Activated T-helper 1 cell treated with Interleukin-2 at 50 U/mL for 16 hours (primary cell): ENCODE measurements at places on chromosomes 11 and 22.

- DNase-seq = no peak
Measured at GRCh38 chr11:128246810-128247594, 340.4 kb downstream of the ETS1 start.

GRCh38 chr11:66688561-66689534 is 11.2 kb upstream of the RBM4B start:
- no peak for DNase-seq

- no peak for DNase-seq
Measured at GRCh38 chr22:39177456-39177775, 24.9 kb upstream of the CBX7 start.

GRCh38 chr11:76495019-76495418 is 50.2 kb downstream of the EMSY start:
- DNase-seq = no peak

DNA sequence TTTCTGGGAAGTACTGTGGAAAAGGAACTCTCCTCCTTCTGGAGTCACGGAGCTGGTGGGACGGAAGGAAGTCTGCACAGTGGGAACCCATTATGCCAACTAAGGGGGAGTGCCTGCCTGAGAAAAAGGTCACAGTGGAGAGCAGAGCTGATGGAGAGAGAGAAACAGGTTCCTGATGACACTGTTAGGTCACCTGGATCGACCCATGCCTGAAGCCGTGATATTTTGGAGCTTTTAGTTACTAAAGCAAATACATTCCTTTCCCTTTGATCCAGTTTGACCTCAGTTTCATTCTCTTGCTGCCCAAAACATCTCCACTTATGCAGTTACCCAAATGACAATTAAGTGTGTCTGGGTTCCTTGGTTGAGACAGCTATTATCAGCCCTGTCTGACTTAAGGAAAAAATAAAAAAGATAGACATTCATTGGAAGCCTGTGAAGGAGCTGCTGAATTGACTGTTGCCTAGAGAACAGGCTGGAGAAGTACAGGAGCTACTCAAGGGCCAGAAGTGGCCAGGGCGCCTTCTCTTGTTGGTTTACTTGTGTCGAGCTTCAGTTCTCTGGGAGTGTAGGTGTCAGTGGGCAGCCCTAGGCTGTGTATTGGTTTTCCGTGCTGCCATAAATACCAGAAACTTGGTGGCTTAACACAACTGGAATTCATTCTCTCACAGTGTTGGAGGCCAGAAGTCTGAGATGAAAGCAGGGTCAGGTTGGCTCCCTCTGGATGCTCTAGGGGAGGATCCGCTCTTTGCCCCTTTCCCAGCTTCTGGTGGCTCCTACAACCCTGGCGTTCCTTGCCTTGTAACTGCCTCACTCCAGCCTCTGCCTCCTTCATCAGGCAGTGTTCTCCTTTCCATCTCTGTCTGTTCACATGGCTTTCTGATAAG is 13.6 kb downstream of the MRGPRD start:
- no peak for DNase-seq

- no peak for DNase-seq
Measured at GRCh38 chr22:23053912-23054530, 16.3 kb upstream of the GNAZ start.

DNA sequence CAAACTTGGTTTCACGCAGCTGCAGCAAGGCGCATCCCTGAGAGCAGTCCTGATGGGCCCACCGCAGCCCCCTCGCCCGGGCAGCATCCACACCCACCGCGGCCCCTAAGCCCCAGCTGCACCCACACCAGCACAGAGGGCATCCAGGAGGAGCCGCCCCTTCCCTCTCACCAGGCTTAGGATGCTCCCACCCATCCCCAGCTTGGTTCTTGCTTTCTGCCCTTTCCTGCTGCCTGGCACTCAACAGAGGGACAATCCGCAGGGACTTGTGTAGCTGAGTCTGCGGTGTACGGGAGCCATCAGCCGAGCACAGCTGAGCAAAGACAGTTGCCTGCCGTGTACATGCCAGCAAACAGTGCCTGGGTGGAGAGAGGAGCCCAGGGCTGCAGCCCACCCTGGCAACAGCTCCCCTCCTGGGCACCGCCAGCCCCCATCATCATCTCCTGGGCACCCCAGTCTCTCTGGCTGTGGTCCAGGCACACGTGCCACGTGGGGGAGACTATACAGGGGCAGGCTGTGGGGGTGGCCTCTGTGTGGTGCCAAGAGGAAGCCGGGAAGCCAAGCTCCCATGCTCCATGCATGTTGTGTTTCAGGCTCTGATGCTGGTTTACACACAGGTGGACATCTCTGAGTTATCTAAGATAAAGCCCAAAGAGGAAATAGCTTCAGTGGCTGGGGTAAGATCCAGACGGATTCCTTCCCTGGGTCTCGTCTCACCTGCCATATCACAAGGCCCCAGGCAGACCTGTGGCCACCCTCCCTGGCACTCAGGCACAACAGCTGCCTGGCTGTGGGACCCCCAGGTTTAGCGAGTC is 36.0 kb upstream of the GNB1L start:
- DNase-seq = no peak

- DNase-seq = no peak
Measured at GRCh38 chr11:12979928-12980689, 29.0 kb upstream of the RASSF10 start.

DNA sequence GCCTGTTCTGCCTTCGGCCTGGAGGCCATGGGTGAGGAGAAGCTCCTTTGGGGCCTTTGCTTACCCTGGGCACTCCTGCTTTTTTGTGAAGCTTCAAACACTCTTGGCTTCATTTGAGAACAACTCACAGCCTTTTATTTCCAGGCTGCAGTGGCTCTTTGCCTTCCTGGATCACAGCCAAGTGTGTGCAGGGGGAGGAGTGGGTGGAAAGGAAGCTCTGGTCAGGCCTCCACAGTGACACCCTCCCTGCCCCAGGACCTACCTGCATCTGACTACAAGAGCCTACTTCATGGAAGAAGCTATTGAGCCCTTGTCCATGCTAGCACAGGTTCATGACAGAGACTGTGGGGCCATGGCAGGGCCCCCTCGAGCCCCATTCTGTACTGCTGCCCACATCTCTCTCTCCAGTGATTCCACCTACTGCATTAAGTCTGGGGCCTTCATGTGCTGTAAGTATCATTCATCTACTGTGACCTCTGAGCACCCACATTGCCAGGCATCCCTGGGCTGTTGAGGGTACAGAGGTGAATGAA is 52.3 kb downstream of the GAB4 start:
- DNase-seq = no peak

DNA sequence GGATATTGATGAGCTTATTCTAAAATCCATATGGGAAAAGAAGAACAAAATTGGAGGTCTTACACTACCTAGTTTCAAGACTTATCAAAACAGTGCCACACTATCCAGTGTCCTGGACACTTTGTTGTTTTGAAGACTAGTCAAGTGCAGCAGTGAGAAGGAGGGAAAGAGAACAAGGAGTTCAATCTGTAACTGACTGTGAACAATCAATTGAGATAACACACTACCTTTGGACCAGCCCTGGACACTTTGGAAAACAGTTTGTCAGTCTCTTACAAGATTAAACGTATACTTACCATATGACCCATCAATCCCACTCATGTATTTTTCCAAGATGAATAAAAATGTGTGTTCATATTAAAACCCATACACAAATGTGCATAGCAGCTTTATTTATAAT is 10.0 kb upstream of the CSTF3 start:
- no peak for DNase-seq

DNA sequence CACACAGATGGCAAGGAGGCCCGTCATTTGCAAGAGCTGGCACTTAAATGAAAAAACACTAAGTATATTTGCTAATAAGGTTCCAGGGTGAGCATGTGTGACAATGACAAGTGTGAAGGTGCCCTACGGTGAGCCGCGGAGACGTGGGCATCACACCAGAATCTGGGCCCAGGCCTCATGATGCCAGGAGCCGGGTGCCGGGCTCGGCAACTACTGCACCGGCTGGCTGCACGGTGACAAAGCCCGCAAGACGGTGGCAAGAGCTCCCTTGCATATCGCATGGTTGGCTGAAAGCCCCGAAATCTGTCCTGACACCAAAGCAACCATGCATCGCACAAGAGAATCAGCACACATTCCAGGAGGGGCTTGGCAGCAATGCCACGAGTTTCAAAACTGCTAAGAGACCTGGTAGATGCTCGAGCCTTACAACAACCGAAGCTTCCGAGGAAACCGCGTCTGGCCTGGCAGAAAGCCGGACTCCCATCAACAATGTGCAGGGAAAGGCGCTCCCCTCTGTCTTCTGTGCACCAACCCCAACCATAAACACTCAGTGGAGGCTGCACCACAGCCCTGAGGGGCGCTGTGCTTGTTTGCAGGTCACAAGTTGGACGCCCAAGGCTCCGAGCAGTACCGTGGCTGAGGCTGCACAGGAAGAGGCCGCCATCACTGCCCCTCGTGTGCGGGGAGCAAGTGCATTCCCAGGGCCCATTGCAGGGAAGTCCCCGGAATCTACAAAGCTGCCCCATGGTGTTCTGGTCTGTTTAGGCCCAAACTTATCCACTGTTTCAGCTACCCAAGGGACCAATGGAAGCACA is 339.7 kb downstream of the CTTN start:
- no peak for DNase-seq

DNA sequence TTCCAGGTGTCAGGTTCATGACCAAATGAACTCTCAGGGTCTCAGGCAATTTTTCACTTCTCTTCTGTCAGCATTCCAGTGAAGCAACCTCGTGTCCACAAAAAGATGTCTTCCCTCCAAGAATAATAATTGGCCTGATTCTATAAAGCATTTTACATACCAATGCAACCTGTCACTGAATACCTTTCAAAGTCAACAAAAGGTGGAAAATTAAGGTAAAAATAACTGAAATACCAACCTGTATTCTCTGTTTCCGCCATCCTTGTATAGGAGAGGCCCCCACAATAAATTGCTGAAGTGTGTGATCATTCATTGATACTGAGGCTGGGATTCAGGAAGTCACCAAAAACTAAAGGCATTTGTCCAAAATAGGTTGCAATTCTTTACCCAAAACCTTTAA is 77.4 kb upstream of the TMEM45B start:
- no peak for DNase-seq

DNA sequence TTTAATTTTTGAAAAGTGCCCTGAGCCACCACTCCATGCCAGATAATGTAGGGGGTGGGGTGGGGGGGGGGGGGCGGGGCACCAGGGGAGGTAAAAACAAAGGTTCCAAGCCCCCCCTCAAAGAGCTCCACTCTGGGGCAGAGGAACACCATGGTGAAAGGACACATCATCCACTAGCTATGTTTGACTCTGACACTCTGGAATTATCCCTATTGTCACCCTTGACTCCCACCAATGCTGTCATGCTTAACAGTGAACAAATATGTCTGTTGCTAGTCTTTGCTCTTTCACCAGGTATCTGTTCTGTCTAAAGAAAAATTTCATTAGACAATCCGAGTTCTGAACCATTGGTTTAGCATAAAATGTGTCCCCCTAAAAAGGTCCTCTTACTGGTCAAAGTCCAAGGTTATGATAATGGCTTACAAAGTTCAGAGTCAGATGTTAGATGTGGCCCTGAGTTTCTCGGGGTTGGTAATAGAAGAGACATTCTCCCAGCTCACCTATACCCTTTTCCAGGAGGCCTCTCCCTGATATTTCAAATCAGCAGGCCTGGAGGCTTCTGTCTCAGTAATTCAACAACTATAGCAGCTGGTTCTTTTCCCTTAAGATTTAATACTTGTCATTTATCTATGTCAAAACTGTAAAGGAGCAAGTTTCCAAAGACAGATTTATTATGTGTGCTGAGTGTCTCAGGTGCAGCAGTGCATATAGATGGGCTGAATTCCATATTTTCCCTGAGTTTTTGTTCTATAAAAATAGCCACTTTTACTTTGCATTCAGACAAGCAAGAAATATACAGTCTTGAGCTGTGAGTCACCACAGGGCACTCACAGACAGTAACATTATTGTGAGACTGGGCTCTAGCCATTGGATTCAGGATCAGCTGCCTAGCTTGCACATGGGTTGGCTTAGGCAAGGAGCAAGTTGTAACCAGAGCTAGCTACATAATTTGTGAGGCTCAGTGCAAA is 174.1 kb downstream of the CSNK2A3 start:
- no peak for DNase-seq

- no peak for DNase-seq
Measured at GRCh38 chr22:26236991-26237390, 67.7 kb downstream of the SEZ6L start.

DNA sequence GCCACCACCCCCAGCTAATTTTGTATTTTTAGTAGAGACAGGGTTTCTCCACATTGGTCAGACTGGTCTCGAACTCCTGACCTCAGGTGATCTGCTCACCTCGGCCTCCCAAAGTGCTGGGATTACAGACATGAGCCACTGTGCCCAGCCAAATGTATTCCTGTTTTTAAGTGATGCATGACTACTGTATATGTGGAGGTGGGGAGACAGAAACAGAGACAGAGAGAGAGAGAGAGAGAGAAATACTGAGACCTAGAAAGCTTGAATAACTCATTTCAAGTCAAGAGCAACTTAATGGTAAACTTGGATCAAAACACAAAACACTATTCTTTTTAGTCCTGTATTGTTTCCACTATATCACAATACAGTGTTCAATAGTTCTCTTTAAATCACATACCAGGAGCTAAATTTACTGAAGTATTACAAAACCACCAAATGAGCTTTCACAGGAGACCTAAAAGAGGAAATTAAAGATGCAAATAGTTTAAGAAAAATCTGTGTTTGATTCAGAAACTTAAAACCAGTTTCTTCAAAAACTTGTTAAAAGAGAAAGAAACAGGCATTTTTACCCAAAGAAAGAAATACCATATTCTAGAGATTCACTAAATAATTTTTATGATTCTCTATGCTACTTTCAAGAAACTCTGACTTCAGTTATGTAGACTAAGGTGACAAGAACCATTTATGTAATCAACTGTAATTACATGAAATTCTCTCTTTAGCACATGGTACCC is 188.7 kb downstream of the ETS1 start:
- DNase-seq = no peak

DNA sequence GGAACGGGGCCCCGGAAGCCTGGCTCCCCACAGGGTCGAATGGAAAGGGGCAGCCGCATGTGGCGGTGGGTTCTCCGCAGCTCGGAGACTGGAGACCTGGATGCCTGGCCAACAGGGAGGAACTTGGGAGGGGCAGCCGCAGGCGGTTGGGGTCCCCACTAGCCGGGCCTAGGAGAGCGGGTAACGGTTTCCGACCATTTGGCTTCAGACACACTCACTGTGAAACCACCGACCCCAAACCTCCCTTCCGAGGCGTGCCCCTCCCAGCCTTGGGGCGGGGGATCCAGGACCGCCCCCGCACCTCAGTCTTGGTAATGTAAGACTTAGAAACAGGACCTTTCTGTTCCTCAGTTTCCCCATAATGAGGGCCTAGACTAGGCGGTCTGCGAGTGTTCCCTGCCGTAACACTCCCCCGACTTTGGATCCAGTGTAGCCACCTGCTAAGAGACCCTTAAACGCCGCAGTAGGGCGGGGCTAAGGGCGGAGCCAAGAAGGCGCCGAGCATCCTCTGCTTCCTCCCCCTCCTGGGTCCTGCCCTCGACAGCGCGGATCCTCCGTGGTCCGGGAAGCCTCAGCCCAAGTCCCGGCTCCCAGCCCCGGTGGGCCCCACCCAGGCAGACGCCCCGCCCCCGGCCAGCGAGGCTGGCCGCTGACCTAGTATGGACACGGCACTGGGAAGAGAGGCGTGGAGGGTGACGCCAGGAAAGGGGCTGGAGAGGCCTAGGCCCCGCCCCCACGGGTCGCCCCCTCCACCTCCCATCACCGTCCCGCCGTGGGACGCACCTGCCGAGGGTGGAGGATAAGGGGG is 1.8 kb upstream of the RASGRP2 start:
- DNase-seq = peak; percentile 73
